Stimulated activated CD8-positive, alpha-beta memory T cell treated with anti-CD3 and anti-CD28 coated beads, Interleukin-15, amount 100 ng/mL, for 4 hours (primary cell): ENCODE measurements at places on chromosomes 11 and 22.

GRCh38 chr22:25368271-25368670 lies 148.8 kb downstream of the CRYBB2 start:
- no peak for DNase-seq

DNA sequence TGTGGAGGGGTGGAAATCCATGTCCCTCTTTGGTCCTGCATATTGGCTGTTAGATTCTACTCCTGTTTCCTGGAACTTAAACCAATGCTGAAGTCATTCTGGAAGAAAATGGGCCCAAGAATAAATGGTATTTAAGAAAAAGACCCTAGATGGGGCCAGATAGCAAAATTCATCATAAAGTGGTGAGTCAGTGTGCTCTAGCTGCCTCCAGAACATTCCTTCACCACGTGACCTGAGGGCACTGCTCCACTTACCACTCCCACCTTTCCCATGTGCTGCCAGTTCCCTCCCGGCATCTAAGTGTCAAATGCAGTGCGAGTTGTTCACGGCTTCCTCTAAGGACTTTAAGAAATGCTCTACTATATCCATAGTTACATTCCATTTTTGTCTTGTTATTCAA lies 30.9 kb upstream of the NAP1L4 start:
- no peak for DNase-seq

GRCh38 chr11:129275828-129276227 lies 83.7 kb upstream of the ARHGAP32 start:
- DNase-seq = no peak

- no peak for DNase-seq
Measured at GRCh38 chr22:21686193-21686608, 20.4 kb downstream of the PPIL2 start.
